Suppressor macrophage (primary cell): ENCODE measurements at places on chromosomes 5 and 9.

DNA sequence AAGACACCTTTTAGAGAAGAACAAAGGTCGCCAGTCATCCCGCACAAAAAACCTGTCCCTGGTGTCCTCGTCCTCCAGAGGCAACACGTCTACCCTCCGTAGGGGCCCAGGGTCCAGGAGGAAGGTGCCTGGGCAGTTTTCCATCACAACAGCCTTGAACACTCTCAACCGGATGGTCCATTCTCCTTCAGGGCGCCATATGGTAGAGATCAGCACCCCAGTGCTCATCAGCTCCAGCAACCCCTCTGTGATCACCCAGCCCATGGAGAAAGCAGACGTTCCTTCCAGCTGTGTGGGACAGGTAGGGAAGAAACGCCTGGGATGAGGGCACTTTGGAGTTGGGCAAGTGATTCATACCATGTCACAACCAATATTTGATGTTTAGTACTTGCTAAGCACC, 77.4 kb downstream of the SH3RF2 start:
- no peak for DNase-seq

DNA sequence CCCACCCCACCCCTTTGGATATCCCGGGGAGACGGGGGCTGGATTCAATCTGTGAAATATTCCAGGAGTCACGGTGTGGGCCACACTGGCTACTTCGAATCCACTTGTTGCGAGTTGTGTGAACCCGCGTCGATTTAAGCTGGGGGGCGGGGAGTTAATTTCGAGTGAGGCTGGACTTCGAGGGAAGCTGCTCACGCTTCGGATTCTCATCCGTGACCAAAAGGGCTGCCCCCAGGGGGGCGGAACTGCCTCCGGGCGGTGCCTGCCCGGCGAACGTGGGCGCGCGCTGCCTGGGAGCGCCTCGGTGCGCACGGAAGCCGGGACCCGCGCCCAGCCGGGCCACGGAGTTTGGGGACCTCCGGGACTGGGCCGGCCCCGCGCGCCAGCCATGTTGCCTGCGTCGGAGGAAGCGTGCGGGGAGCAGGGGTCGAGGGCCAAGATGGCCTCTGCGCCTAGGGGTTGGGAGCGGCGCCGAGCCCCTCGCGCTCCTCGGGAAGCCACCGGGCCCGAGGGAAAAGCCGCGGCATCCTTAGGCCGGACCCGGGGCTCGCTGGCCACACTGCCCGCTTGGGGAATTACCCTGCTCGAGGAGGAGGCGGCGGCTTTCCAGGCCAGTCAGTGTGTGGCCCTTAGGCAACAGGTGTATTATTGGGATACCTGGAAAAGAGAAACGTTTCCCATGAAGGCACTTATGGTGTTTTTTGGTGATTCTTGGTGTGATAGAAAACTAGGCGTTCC, 975 bp downstream of the OCLN start:
- peak; percentile 72 for DNase-seq

- DNase-seq: no peak
These were observed 13.9 kb downstream of the STC2 start for GRCh38 chr5:173314166-173314952.

GRCh38 chr9:33103501-33104281, 27.2 kb upstream of the SMU1 start:
- no peak for DNase-seq

GRCh38 chr9:91858213-91859030, 91.6 kb downstream of the ROR2 start:
- DNase-seq: no peak
